ENCODE measurements at places on chromosomes 13 and 19.

- DNase-seq, result no peak
Observed at GRCh38 chr13:73462241-73462640, 403.4 kb downstream of the KLF5 start.

DNA sequence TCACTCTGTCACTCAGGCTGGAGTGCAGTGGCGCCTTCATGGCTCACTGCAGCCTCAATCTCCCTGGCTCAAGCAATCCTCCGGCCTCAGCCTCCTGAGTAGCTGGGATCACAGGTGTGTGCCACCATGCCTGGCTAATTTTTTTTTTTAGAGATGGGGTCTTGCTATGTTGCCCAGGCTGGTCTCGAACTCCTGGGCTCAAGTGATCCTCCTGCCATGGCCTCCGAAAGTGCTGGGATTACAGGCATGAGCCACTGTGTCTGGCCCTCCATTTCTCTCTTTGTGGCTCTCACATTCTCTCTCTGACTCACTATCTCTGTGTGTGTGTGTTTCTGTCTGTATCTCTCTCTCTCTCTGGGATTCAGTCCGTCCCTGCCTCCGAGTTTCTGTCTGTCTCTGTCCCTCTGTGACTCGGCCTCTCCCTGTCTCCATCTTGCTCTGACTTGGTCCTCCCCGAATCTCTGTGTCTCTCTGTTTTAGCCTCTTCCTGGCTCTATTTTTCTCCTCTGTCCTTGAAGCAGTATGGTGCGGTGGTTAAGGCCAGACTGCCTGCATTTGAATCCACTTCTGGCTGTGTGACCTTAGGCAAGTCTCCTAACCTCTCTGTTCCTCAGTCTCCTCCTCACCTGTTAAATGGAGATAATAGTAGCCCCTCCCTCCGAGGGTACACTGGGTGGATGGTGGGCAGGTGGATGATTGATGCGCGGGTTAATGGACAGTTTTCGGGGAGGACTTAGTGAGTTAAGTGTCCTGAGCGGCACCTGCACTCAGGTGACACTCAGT, 11.0 kb downstream of the MEIS3 start:
- DNase-seq, result no peak

DNA sequence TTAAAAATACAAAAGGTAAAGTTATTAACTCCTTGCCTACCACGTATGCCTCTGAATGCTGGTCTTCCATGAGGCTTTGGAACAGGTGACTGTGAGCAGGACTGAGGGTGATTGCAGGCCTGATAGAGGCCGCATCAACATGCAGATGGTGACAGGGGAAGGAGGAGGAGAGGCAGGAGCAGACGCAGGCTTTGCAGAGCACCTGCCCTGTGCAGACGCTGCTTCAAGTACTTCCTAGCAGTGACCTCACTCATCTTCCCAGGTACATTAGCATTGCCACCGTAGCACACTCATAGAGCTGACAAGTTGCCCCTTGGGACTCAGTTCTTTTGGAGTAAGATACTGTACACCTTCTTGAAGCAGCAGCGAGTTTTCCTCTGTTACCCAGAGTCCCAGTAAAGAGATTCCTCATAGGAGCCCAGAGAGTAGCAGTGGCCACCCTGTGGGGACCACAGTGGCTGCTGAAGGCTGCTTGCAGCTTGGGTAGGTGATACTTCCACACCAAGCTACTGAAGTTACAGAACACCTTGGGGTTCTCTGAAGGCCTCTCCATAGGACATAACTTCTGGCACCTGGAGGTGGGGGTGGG, 56.0 kb downstream of the ZNF536 start:
- DNase-seq, result no peak

DNA sequence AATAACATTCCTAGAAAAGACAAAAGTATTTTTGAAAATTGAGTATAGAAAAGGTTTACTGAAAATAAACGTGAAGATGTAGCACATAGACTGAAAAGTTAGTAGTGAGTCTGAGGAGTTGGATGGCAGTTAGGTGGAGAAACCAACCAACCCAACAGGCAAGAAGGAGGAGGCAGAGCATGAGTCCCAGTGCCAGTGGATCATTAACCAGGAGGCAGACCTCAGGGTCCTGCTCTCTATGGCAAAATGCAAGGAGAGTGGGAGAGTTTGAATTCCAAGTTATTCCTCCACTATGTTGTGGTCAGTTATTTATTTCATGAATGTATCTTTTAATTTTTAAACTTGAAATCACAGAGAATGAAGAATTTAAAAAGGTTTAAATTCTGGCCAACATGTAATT, 446.4 kb downstream of the GPC6 start:
- DNase-seq, result no peak

- DNase-seq, result no peak
Observed at GRCh38 chr13:52983836-52984235, 44.8 kb upstream of the OLFM4 start.

- no peak for DNase-seq
Observed at GRCh38 chr19:51367255-51367564, 1.0 kb upstream of the ETFB start.

DNA sequence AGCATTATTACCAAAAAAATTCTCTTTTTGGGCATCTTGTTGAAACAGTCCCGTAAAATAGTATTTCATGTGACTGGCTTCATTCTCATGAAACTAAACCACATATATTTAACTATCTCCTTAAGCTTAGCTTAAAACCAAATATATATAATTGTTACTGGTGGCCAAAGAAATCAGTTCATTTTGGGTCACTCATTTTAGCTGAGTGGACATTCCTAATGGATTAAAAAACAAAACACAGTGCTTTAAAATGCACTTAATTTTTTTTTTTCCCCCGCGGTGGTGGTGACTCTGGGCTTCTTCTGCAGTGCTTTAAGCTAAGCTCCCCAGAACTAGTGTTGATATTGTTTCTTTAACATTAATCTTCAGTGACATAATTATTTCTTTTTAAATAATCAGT, 540.1 kb downstream of the GPC6 start:
- no peak for DNase-seq

GRCh38 chr13:78102121-78102677, 183.6 kb upstream of the EDNRB start:
- DNase-seq, result peak; percentile 98

DNA sequence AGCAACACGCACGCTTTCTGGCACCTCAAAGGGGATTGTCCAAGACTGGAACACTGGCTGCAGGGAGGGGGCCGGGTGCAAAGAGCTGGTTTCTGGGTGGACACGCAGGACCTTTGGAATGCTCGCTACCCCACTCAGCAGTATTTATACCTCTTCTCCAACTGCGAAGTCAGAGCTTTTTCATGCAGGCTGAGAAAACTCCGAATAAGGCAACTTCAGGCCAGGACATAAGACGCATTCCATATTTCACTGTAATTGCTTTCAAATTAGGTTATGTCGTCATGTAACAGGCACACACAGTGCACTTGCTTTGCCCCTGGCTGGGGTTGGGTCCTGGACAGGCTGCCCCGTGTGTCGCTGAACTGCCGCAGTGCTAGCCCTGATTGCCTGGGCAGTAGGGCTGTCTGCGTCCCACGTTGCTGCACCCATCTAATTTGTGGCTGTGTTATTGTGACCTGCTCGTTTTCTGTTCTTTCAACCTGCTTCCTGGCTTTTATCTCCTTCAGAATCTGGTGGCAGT, 44.5 kb downstream of the ACTN4 start:
- DNase-seq, result no peak

DNA sequence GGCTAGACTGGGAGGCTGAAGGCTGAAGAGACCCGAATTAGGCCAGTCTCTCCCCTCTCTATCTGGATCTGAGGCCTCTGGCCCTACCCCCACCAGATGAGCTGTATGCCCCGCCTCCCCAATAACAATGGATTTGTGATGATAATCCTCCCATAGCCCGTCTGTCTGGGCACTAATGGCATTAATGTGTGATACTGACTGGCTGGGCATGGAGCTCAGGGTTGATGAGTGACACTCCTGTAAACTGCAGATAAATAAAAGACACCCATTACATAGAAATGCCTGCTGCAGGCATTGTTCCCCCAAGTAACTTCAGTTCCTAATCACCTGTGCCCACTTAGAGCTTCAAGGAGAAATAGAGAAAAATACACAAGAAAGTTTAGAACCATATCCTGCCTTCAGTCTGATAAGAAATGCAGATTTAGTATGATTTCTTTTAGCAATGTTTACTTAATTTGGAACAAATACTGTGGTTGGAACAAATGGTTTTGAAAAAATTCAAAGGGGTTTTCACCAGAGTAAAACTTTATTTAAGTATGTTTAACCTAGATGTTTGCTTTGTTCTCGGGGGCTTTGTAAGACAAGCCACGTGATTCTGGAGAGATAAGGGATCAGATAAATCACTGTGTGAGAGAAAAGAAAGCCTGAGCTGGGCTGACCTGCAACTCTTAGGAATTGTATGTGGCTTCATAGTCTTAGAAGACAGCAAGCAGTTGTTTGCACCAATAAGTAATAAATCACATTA, 60.3 kb downstream of the TNFRSF19 start:
- no peak for DNase-seq

DNA sequence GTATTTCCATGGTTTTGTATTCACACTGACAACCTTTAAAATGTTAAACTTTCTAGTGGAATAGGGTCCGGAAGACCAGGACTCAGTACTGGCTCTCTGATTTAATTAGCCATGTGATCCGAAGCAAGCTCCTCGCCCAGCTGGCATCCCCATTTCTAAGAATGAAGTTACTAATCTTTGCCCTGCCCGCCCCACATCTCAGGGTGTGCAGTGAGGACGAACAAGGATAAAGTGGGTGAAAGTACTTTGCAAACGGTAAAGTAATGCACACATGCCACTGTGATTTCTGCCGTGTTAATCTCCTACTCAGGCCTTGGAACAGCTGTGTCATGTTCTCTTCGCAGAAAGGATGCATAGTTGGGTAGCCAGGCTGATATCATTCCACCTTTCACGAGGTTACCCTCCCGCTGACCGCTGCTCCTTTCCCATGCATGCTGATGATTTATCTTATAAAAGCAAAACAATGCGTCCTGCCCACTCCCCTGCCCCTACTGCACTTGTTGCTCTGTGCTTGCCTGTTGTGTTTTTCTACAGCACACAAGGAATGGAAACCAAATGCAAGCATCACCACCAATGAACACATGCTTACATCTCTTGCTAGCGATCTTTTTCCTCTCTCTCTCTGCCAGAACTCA, 539.0 kb downstream of the EFNB2 start:
- DNase-seq, result no peak

DNA sequence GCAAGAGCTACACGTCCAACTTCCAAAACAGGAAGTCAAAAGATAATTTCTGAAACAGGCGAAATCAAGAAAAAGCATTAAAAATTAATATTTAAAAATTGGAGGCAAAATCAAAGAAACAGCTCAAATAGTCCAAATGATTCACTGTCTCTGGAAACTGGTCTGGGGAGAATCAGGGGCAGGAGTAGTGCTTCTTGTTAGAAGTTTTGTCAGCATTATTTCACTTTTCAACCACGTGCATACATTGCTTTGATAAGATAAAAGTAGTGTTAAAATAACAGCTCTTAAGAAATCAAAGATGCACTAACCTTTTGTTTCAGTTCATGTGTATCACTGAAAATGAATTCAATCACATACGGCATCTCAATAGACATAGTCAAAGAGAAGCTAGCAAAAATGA, 53.8 kb downstream of the PARP4 start:
- DNase-seq, result no peak

DNA sequence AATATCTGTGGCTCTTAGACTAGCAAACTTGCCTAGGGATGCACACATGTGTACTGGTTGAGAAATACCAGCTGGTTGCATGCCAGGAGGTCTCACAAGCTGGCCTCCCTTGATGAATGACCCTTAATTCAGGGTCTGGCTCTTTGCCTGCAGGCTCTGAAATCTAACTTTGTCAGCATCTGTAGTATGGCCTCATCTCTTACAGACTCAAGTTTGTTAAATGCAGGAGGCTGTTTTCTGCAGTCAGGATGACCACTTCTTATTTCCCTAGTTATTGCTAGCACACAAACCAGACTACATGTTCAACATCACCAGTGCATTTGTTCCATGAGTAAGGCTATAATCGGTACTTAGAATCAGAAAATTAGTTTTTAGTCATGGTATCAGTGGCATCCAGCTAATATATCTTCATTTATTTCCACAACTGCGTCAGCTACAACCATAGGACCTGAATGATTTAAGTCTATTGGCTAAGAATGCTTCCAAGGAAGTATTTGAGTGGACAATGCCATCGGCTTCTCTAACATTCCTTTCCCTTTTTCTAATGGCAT, 23.3 kb upstream of the POSTN start:
- DNase-seq, result no peak

DNA sequence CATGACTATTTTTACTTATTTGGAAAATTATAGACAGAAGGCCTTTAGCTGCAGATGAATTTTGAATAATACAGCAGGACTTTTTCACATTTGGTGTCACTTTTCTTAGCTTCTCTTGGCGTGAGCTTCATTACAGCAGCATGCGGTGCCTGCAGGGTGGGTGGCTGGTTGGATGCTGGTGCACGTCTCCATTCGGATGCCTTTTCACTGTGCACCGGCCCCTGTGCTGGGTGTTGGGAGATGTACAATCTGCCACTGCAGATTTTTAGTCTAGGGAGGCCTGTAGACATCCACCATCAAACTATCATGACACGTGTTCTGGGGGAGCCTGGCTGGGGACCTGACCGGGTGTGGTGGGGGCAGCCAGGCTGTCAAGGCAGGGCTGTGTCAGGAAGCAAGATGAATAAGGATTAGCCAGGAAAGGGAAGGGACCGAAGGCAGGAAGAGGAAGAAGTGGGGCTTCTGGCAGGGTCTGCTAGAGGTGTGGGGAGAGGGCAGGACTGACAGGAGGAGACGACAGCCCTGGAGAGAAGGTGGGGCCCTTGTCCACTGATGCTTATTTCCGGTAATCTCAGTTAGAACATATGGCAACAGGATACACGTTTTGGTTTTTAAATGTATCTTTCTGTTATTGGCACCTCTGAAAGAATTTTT, 88.8 kb downstream of the ARHGEF7 start:
- DNase-seq, result no peak

DNA sequence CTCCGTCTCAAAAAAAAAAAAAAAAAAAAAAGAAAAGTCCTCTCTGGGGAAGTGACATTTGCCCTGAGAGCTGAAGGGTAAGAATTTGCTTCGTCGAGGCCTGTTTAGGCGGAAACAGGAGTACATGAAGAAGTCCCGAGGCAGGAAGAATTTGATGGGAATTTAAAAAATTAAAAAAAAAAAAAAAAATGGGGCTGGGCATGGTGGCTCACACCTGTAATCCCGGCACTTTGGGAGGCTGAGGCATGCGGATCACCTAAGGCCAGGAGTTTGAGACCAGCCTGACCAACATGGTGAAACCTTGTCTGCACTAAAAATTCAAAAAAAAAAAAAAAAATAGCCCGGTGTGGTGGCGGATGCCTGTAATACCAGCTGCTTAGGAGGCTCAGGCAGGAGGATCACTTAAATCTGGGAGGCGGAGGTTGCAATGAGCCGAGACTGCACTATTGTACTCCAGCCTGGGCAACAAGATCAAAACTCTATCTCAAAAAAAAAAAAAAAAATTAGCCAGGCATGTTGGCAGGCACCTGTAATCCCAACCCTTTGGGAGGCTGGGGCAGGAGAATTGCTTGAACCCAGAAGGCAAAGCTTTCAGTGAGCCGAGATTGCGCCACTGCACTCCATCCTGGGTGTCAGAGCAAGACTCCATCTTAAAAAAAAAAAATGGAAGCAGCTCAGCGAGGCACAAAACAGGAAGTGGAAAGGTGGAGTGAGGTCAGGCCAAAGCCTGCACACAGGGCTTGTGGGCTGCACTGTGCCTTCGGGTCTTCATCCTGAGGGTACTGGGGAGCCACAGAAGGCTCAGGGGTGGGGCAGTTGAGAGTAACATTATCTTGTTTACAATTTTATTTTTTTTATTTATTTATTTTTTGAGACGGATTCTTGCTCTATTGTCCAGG, 4.9 kb downstream of the BAX start:
- DNase-seq, result peak; percentile 11

Measured in AML-193 (cell line).